Activated T-helper 9 cell treated with anti-CD3 and anti-CD28 coated beads, Interleukin-2, amount 50 U/mL, for 16 hours (primary cell): ENCODE measurements at places on chromosomes 3 and 15.

DNA sequence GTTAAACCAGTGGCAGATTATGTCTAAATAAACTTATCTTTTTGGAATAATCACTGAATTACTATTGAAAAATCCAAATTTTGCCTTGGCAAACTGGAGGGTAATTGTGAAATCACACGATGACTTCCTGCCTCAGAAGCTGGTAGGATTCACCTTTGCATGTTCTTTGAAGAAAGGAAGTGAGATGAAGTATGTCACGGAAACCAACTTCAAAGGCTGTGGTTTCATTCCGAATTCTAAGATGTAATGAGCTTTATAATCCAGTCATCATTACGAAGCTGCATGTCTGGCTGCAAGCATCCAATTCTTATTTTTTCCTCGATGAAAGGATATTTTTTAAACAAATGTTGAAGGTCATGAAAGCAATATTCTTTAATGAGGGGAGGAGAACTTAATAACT lies 15.0 kb upstream of the ZBED2 start:
- no peak for DNase-seq

DNA sequence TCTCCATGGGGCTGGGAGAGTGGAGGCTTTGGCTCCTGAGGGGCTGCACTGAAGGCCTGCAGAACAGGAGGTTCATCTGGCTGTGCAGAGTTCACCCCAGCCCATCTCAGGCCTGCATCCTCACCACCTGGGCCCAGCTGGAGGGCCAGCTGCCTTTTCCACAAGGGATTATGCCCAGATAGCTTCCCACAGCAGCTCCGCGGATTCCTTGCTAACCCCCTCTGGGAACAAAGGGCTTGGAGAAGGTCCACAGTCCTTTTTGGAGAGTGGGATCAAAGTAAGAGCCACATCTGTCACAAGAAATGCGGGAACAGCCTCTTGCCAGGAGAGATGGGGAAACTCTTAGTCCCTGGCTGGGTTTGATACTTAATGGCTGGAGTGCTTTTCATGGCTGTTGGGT lies 164.7 kb upstream of the RGMA start:
- DNase-seq: no peak

GRCh38 chr3:8942746-8943488 lies 20.4 kb downstream of the RAD18 start:
- DNase-seq: no peak

- DNase-seq: no peak
These were observed 51.9 kb downstream of the CCK start for GRCh38 chr3:42214064-42214463.

DNA sequence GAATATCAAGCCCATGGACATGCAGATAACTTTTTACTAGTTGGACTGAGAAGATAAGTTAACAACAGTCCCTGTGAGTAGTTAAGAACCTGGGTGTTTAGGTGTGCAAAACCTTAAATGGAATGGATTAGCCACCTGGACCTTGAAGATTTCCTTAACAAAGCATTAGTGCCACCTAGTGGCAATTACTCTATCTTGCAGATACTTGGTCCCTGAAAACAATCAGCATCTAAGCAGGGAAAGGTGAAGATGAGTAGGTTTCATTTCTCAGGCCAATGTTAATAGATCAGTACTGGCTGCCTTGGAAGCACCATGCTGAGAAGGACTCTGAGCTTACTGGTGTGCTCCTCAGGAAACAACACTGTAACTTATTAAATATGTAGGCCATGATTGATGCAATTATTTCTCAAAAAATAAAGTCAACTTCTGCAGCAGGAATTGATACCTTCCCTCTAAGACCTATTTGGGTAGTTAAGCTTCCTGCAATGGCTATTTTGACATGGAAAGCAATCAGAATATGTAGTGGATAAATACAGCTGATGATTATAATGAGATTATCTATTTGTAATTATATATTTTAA lies 329.4 kb downstream of the TBC1D5 start:
- DNase-seq: no peak
